ENCODE measurements at places on chromosomes 11 and 22. TPM values are rescaled to one million over a fixed set of nuclear protein-coding genes. Genes with fewer than 3 reads are reported as not detected.

PGM2L1 gene
- total RNA-seq = 7.5 TPM

MRPL16 gene
- 38.2 TPM for total RNA-seq

MS4A14 gene
- not detected for total RNA-seq

ADM gene
- 31.4 TPM for total RNA-seq

DNAJB7 gene
- total RNA-seq = not detected

CKAP5 gene
- total RNA-seq = 78.7 TPM

TTC36 gene
- 0.49 TPM for total RNA-seq

IGLL1 gene
- total RNA-seq = not detected

GAL3ST1 gene
- total RNA-seq = 5.7 TPM
